ENCODE measurements at places on chromosomes 6 and 20.

DNA sequence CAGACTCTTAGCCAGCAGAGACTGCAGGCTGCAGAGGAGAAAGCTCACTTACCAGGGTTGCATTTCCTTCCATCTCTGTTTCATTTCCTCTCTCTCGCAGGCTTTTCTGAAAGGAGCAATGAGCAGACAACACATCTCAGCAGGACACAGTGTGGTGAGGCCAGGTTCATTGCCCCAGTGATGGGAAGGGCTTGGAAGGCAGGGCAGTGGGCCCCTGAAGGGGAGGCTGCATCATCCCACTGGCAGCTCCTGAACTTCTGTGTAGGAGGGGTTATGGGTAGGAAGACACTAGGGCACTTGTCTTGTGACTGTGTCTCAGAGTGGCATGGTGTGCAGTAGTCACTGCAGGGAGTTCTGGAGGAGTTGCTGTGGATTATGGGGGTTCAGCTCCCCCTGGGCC is 246.8 kb downstream of the QKI start:
- no peak for DNase-seq

DNA sequence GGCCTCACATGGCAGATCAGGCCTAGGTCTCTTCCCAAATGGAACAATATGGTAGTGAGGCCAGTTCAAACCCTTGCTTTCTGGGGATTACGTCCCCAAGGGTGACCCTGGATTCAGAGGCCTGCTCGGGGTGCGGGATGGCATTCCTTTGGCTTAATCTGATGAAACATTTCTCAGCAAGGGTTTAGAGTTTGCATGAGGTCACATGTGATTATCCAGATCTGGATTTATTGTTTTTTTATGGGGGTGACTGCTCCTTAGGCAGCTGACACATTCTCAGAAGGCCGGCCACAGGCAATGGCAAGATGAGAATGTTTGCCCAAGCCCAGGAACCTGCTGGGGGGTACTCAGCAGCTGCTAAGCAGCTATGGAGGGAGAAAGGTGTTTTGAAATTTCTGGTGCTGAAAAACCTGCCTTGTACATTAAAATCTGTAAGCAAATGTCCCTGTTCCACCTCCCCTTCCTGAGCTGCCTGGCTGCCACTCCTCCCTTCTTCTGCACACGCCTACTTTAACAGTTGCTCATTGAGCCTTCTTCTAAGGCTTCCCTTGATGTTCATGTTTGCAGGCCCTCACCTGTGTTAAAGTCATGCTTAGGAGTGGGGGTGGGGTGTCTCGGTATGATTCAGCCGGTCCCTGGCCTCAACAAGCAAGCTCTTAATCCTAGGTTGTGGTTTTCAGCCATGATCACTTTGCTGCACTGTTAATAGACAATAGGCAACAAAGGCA is 37.9 kb upstream of the FUCA2 start:
- DNase-seq = no peak

GRCh38 chr6:158837684-158838625 is 18.8 kb upstream of the EZR start:
- DNase-seq = no peak

DNA sequence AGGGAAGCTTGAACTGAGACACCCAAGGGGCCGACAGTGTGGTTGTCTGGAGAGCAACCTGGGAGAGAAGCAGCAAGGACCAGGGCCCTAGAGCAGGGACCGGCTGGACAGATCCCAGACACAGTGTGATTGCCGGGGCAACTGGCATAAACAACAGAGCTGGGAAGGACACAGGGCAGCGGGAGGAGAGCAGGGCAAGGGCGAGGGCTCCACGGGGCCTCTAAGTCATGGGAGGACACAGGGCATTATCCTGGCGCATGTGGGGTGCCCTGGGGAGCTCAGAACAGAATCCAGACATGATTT is 31.1 kb upstream of the CCR6 start:
- DNase-seq = no peak

DNA sequence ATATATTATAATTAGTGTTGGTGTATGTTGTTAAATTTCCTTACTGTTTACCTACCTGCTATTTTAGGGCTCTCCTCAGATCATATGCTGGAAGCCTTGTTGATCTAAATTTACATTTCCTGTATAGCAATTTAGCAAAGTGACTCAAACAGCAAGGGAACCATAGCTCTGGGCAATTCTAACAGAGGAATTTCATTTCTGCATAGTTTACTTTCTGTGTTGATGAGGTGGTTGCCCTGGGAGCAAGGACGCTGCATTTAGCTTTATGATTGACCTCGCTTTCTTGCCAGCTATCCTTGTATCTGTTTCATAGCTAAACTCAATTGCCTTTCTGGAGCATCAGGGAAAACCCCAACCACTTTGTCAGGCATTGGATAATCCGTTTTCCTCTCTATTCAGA is 810.8 kb downstream of the GRIK2 start:
- DNase-seq = no peak

DNA sequence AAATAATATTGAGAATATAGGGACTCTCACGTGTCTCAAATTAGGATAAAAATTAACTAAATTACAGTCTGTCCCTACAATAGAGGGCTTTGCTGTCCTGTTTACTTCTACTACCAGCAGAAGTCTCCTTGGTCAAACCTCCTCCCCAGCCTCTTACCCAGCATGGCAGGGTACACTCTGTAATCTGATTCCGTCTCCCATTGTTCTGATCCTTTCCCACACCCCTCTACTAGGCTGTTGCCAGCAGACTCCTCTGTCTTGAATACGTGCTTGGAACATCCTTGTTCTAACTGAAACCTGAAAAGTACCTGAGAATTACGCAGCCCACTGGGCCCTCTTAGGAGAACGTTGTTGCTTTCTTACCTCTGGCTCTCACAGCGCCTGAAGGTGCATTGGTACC is 112.2 kb upstream of the PREP start:
- DNase-seq = no peak

- DNase-seq = no peak
Measured at GRCh38 chr6:105882828-105883227, 203.3 kb upstream of the PRDM1 start.

DNA sequence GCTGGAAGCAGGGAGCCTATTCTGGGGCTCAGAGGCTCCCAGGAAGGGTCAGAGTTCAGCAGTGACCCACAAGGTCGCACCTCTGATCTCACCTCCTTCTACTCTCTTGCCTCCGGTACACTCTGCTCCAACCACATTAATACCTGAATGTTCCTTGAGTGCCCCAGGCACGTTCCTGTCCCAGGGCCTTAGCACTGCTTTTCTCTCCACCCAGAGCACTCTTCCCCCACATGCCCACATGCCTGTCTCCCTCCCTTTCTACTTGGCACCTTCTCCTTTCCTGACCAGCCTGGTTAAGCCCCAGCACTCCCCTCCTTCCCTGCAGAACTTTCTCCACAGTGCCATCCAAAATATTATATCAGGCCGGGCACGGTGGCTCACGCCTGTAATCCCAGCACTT is 13.4 kb downstream of the KCNB1 start:
- DNase-seq = no peak

DNA sequence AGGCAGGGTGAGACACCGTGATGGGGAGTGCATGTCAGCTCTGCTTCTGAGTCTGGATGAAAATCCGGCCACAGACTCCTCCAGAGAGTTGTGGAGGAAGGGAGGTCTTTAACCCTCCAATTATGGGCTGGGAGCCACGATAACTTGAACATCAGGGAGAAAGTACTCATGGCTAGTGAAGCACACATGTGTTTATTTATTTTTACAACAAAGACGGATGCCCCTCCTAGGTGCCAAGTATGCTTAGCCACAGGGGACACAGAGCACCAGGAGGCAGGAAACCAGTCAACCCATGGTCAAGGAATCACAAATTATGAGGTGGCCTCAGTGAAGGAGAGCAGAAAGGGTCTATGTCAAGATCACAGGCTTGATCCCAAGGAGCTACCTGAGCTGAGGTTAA is 54.1 kb downstream of the ZNF217 start:
- no peak for DNase-seq

DNA sequence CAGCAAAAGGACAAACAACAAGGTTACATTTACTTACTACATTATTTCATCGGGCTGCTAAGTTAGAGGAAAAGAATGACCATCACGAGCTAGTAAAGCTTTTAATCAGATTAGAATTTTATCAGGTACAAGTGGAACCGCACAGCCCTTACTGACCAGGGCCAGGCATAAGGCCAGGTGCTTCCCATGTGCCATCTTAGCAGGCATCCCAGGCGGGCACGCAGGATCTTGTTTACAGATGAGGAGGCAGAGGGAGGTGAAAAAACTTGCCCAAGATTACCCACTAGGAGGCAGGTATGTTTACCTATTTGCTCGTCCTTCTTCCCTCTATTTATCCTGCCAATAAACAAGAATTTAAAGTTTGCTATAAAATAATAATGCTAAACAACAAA is 10.7 kb downstream of the EZR start:
- no peak for DNase-seq

DNA sequence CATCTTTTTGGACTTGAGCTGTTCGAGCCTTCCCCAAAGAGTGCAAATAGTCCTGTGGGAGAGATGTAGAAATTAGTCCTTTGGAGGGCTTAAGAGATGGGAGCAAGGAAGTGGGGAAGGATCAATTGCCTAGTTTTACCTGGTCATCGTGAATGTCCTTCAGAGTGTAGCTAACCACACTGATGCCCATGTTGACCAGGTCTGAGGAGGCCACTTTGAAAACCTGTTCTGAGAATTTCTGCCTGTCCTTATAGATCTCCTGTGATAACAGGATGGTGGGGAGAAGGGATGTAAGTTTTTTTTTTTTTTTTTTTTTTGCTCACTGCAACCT is 2.0 kb downstream of the FLOT1 start:
- DNase-seq = no peak

DNA sequence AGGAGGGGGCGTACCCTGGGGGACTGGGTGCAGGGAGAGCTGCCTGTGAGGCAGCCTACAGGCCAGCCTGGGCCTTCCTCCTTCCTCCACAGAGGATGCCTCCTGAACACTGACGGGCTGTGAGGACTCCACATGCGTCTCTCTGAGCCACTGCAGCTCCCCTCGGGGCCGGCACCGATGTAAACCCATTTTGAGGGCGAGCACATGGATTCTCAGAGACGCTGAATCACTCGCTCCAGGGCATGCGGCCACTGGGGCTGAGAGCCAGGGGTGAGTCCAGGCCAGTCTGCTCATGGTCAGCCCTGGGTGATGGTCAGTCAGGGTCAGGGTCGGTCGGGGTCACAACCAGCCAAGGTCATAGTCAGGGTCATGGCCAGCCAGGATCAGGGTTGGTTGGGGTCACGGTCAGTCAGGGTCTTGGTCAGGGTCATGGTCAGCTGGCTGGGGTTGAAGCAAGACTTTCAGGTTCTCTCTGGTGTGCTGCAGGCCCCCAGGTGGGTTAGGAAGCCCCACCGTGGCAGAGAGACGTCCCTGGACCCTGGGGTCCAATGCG is 14.7 kb upstream of the RBBP8NL start:
- no peak for DNase-seq

DNA sequence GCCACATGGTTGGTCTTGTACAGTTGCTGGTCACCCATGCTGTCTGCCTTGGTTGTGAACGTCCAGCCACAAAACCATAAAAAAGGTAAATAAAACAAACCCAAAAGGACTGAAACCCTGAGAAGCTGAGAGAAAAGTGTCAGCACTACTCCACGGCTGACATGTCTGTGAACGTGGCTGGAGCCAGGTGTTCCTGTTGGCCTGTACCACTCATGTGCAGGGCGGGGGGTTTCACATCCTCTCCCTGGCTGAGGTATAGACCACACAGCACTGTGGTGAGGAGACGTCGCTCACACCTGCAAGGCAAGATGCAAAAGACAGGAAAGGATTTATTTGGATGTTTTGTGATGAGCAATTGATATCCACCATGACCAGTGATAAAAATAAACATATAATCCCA is 51.9 kb upstream of the MRPS10 start:
- DNase-seq = no peak

GRCh38 chr6:45171380-45171779 is 156.8 kb upstream of the RUNX2 start:
- no peak for DNase-seq

GRCh38 chr6:115000736-115001135 is 657.9 kb upstream of the HS3ST5 start:
- DNase-seq = no peak

GRCh38 chr6:88561034-88561953 is 395.1 kb upstream of the CNR1 start:
- DNase-seq = no peak

GRCh38 chr6:5151955-5152401 is 66.8 kb downstream of the PPP1R3G start:
- peak; percentile 30 for DNase-seq

DNA sequence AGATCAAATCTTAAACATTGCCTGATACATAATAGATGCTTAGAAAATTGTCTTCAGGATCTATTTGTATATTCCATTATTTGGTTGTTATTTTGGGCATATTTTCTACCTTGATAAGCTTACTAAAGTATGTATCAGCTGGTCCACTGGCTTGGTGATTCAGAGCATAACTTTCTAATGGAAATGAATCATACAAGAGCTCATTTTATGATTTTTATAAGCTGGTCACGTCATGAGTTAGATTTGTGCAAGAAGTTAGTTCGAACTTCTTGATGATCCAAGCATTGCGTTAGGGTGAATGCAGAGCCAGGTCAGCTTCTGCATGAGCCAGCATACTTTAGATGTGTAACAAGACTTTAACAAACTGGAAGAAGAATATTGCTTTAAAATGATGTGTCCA is 144.5 kb upstream of the FLRT3 start:
- peak; percentile 72 for DNase-seq

DNA sequence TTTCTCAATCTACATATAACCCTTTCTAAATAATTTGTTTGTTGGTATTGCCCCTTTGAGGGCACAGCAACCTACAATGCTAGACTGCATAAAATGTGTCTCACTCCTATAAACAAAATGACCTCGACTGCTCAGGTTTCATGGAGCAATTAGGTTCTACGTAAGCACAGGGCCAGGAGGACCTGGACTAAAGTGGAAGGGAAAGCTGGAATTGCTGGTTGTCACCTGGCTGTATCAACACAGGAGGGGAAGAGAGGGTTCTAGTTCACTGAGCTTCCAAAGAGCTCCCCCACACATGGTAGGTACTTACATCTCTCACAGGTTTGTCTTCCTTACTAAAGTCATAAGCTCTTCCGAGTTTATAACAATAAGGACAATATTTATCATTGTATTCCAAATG is 51.0 kb downstream of the NCOA6 start:
- no peak for DNase-seq

DNA sequence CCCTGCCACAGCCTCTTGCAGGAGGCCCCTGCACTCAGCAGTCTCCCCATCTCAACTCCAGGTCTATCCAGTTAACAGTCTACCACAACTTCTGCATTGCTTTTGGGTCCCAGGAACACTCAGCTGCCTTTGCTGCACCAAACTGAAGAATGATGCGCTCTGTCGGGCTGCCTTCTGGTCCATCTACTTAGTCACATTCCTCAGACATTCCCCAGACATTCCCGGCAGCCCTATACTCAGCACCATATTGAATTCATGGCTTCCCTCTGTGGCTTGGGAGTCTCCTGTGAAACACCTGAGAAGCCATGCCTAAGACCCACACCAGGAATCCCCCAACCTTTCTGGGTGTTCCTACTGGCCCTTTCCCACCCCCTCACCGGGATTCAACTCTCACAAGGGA is 99.6 kb upstream of the COL21A1 start:
- DNase-seq = no peak
